Glomerular endothelial cell (primary cell): ENCODE measurements at places on chromosomes 2 and 18. TPM values are rescaled to one million over a fixed set of nuclear protein-coding genes. Genes with fewer than 3 reads are reported as not detected.

The CCDC102B gene
- total RNA-seq = 8.2 and 65.4 TPM in 2 replicates

The KCNG2 gene
- not detected in 2 replicates for total RNA-seq

The POTEC gene
- not detected in 2 replicates for total RNA-seq

The RFTN2 gene
- 4.6 and 6.3 TPM in 2 replicates for total RNA-seq

The RFX8 gene
- total RNA-seq = 0.10 and 1.6 TPM in 2 replicates

The MOGAT1 gene
- not detected in 2 replicates for total RNA-seq

The CNOT11 gene
- 39.7 and 40.5 TPM in 2 replicates for total RNA-seq

The ALK gene
- not detected in 2 replicates for total RNA-seq

The GREB1L gene
- 1.4 and 1.5 TPM in 2 replicates for total RNA-seq

The NR4A2 gene
- total RNA-seq = 0.58 and 0.68 TPM in 2 replicates

The TCF23 gene
- not detected in 2 replicates for total RNA-seq

The CHN1 gene
- total RNA-seq = 19.3 and 25.1 TPM in 2 replicates

The TBR1 gene
- not detected in 2 replicates for total RNA-seq

The CIB4 gene
- total RNA-seq = not detected in 2 replicates

The SKA1 gene
- 1.7 and 9.8 TPM in 2 replicates for total RNA-seq

The CXCR1 gene
- total RNA-seq = not detected in 2 replicates

The CRYGD gene
- total RNA-seq = not detected in 2 replicates
